Stimulated activated CD8-positive, alpha-beta memory T cell treated with anti-CD3 and anti-CD28 coated beads, Interleukin-7, amount 100 ng/mL, for 48 hours (primary cell): ENCODE measurements at places on chromosomes 7 and 10.
A peak's percentile ranks its signal among the peaks of the same experiment; 100 is the strongest.

GRCh38 chr7:131673576-131673975, 117.1 kb upstream of the PODXL start:
- DNase-seq = no peak

- no peak for DNase-seq
These were observed 152.2 kb upstream of the TCF7L2 start for GRCh38 chr10:112797855-112798254.

DNA sequence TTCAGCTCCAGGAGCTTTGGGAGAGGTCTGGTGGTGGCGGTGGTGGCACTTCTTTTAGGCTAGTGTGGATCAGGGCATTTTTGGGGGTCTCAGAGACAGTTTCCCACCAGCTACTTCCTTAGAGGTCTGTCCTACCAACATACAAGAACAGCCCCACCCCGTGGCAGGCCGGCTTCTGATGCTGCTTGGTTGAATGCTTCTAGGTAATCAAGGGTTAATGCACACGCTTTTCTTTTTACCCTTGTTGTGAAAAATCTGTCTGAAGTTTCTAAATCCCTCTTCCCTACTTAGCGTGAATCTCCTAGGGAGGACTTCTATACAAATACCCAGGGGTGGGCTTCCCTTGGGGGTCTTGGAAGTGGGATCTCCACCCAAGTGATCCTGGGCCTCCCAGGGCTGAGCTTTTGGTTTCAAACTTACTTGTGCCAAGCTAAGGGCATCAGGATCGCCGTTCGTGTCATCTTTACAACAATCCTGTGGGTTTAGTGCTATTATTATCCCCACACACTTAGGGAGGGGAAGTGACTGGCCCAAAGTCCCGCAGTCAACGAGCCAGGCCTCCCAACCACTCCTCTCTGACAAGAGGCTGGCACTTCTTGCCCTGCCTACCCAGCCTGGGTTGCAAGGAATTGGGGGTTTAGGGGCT, 1.7 kb downstream of the SH2B2 start:
- no peak for DNase-seq

- DNase-seq = peak; percentile 1
These were observed 24.3 kb upstream of the ZRANB1 start for GRCh38 chr10:124917428-124918190.

DNA sequence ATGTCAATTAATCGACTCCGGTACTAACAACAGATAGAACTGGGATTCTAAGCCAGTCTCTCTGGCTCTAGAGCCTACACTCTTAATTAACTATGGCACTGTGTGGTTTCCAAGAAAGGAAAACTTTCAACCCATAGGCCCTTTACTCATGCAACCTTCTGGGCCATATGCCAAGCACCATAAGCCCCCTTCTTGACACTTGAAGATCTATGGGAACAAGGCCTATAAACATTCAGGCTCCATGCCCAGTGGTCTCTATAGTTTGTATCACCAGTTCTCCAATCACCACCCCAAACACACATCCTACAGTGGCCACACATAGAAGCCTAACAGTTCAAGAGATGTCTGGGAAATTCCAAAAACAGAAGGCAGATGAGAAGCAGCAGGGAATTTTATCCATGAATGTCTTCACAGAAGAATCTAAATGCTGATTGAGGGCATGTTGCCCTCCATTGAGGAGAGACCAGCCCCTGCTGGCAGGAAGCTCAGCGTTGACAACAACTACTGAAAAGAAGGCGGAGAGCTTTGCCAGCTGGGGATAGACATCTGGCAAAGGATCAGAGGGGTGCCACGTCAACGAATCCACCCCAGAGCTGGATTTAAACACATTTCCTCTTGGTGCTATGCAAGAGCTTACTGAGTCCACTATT, 64.4 kb downstream of the GRM3 start:
- no peak for DNase-seq

DNA sequence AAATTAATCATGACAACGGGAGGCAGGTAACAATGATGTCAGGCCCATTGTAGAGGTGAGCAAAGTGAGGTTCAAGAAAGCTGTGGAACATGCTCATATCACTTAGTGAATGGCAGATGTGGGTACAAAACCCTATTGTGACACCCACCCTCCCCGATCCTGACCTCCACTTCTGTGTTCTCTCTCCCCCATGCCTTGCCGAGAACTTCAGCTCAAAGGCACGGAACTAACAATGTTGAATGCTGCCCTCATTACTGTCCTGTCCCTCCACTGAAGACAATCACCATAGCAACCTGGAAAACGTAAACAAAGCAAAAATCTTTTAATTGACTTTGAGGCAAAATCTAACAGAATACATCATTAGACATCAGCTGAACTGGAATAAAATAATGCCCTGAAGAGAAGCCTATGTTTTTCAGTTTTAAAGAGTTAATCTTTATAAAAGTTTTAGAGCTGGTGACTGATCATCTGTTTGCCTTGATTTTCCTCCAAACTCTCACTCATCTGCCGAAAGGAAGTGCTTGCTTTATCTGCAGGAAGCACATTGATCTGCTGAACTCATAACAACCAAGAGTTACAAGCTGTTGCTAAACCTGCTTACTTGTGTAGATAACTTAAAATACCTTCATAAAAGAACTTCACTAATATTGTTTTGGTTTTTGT, 133.6 kb downstream of the CUBN start:
- no peak for DNase-seq

DNA sequence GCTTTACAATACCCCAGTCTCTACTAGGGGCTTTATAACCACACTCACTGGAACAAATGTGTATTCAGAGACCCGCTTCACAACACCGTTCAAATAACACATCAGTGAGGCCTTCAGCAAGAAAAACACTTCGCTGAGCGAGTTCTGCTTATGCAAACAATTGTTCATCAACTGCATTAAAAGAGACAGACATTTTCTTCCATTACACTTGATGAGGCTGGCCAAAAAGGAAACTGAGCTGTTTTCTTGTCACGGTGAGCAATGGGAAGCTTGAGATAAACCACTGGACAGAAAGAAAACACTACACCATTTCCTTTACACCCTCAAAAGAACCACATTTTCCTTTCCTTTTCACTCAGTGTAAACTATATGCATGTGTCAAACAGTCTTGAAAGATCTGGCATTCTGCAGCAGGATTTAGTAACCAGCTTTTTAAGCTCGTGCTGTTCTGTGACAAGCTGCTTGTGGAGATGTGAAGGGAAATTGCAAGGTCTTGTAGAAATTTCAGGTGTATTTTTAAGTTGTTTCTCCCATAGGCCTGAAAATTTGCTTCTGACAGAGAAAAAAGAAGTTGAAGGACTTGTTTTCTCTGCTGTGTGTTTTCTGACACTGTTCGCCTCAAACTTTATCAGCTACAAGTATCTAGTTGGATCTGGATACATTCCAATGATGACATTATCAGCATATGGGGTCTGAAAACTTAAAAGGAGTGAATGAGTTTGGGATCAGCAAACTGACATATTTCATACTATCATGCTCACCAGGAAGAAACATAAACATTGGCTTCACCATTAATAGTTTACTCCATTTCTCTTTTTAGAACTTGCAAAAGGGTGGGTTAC, 693.1 kb downstream of the PARD3 start:
- no peak for DNase-seq

DNA sequence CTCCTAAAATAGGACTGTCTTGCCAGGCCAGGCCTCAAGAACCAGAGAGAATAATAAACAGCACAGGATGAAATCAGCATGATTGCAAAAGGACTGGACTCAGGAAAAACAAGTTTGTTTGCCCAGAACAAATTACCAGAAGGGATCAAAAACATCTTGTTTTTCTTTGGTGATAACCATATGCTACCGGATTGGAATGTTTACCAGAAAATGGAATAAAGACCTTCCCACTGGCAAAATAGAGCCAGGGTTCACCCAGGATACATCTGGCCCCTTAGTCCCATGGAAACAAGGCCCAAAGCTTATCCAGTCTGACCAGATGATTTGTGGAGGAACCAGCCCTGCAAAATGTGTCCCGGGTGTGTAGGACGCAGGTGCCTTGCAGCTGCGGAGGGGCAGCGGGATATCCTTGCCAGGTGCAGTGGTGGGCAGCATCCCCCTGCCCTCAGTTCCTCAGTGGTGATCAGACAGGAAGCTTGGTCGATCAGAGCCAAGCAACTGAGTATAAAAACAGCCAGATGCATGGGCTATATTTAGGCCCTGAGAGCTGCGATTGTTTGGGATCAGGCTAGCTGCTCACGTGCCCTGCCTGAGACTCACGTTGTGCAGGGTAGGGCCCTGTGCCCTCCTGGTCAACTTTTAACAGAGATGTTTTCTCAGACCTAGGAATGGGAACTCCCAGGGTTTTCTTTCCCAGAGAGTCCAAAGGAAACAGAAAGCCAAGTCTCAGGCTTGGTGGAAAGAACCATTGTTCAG, 4.6 kb upstream of the ZNF22 start:
- no peak for DNase-seq
